ENCODE measurements at places on chromosomes 7 and 10.

DNA sequence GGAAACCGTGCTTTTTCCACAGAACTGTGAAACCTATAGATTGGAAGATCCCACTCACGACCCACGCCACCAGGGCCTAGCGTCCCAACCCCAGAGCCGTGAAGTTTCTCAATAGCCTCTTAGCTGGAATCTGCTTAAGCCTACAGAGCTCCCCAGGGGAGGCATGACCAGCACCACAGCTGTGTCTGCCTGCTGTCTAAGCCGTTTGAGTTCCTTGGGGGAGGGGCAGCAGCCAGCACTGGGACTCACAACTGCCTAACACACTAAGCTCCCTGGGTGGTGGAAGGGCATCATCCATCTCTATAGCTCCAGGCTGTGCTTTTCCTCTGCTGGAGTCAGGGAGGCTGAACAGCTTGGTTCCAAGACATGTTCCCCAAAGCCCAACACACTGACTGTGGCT lies 26.0 kb upstream of the TMEM140 start:
- DNase-seq, result no peak

- no peak for DNase-seq
Observed at GRCh38 chr10:22589851-22590514, 124.4 kb downstream of the PIP4K2A start.

DNA sequence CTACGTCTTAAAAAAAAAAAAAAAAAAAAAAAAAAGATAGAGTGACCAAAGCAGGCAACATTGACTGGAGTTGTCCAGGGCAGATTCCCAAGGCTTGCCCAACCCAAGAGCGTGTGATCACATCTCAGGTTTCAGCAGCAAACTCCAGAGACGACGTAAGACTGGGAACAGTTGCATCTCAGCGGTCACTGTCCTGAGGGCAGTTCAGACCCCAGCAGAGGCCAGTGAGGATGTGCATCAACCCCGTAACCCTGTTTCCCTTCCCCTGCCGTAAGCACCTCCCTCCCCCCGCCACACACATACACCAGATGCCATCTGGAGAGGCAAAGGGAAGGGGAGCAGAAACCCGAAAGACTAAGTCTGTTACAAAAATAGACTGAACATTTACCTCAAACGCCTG lies 19.3 kb upstream of the TOMM7 start:
- peak; percentile 62 for DNase-seq

DNA sequence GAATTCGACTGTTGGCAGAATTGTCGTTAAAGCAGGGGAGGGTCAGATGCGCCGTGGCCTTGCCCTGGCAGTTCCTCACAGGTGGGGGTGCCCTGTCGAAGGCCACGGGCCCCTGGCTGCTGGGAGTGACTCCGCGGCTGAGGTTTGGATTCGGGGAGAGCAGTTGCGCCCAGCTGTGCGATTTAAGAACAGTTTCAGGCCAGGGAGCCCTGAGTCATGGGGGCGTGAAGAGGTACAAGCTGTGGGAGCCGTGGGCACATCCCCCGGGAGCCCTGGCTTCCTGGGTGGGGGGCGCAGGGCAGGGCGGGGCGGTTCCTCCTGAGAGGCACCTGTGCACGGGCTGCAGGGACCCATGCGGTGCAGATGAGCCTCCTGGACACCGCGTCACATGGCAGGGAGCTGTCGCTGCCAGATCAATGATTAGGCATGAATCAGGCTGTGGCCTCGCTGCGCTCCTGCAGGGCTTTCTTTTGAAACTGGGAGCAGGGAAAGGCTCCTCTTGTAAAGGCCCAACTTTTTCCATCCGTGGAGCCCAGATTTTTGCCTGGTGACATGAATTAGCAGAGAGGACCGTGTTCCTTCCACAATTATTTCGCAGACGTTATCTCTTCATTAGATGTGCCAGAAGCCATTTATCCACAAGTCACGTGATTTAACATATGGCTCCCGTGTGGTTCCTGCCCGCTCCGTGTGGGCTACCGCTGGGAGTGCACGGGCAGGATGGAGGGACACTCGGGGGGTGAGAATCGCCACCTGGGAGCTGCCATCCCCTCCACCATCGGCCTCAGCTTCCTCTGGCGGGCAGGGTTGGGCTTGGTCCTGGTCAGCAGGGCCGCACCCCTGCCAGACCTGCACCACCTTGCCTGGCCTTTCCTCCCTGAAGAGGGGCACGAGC lies 918 bp downstream of the PWWP2B start:
- peak; percentile 73 for DNase-seq

DNA sequence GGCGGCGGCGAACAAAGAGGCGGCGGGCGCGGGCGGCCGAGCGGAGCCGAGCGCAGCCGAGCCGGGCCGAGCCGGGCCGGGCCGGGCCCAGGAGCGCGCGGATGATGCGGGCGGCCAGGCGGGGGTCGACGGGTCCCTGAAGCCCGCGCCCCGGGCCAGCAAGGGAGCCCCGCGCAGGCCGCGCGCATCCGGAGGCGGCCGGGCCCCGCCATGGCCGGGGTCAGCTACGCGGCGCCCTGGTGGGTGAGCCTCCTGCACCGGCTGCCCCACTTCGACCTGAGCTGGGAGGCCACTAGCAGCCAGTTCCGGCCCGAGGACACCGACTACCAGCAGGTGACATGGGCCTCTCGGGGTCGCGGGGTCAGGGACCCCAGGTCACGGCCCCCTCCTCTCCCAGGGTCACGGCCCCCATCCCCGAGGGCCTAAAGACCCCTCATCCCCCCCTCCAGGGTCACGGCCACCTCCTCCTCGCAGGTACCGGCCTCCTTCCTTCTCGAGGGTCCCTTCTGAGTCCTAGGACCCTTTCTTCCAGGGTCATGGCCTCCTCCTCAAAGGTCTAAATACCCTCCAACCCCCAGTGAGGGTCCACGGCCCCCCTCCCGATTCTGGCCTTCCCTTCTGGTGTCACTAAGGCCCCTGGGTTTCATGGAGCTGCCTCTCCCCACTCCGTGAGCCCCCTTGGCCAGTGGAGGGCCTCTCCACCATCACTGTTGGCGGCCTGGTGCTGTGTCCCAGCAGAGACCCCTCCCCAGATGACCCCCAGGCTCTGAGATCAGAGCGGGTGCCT lies at the start of gene TTYH3:
Gene TTYH3 (plus strand): TSS at position 41 of the 787 bp plus-strand sequence. CDS start 170 bp downstream, at position 211.
- no peak for DNase-seq

GRCh38 chr7:77538281-77539212 lies 1.5 kb downstream of the PTPN12 start:
- peak; percentile 86 for DNase-seq

DNA sequence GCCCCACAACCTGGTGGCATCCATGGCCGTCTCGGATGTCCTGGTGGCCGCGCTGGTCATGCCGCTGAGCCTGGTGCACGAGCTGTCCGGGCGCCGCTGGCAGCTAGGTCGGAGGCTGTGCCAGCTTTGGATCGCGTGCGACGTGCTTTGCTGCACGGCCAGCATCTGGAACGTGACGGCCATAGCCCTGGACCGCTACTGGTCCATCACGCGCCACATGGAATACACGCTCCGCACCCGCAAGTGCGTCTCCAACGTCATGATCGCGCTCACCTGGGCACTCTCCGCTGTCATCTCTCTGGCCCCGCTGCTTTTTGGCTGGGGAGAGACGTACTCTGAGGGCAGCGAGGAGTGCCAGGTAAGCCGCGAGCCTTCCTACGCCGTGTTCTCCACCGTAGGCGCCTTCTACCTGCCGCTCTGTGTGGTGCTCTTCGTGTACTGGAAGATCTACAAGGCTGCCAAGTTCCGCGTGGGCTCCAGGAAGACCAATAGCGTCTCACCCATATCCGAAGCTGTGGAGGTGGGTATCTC lies 1.1 kb downstream of the HTR5A start:
- DNase-seq, result no peak

- no peak for DNase-seq
Observed at GRCh38 chr10:88744002-88744401, 15.8 kb upstream of the LIPN start.

DNA sequence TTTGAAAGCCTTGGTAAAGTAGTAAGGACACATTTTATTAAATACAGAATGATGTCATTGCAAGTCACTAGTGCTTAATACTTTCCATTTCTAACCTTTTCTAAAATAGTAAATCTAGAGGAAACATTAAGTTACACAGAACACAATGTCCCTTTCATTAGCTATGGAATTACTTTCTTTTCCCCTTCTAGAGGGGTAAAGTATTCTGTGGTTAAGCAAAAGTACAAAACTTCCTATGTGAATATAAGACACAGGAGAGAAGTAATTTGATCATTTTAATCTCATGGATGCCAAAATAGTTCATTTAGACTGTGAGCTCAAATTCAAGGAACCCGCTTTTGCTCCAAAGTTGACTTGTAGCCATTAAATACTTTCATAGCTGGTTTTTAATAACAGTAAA lies 49.8 kb downstream of the SEMA3E start:
- DNase-seq, result no peak

- DNase-seq, result peak; percentile 93
Observed at GRCh38 chr10:116849248-116850057, at the start of gene ENO4. TSS of gene ENO4 (plus strand) at chr10:116849499. CDS start at chr10:116849567, 68 bp downstream.

DNA sequence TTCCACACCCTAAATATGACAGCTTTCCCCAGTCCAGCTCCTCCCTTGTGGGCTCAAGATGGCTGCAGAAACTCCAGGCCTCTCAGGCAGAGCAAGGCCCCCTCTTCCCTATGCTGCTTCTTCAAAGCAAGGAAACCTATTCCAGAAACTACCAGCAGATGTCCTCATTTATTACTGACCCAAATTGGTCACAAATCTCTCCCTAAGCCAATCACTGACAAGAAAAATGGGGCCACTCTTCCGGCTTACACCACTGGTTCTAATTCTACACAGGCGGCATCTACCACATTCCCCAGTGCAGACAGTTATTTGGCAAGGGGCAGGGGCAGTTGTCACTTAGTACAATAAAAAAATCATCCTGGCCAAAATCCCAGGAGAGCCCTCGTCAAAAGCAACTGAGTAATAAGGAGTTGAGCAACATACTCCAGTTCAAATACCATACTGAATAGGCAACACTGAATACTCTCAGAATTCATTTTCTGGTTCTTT lies 150.4 kb downstream of the SFMBT2 start:
- DNase-seq, result peak; percentile 76

GRCh38 chr10:52053497-52053896 lies 260.6 kb upstream of the DKK1 start:
- no peak for DNase-seq

- peak; percentile 35 for DNase-seq
Observed at GRCh38 chr7:116834815-116835504, 27.4 kb upstream of the CAPZA2 start.

DNA sequence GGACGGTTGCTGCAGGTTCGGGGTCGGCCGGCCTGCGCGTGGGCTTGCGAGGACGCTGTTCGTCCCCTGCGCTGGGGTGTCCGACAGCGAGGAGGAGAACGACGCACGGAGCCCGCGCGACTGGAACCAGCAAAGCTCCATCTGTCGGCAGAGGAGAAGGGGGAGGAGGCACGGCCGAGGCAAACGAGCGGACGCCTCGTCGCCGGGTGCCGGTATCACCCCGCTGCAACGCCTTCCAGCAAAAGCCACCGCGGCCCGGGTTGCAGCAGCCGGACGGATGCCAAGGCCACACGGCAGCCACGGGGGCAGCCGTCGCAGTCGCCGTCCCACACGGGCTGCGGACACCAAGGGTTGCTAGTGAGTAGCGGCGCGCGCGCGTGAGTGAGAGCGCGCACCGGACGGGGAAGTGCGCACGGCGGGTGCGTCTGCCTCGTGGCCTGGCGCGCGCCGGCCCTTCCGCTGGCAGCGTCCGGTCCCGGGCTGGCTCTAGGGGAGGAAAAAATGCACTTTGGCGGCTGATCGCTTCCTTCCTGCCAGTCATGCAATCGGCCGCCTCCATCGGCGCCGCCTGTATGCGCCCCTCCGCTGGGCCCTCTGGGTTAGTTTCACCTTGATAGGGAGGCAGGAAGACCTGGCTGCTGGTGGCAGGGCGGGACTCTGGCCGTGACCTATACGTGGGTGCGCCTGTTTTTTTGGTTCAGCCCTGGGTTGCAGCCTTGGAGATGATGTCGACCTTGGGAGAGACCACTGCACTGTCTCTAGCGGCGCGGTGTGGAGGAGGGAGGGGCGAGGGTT lies 434 bp downstream of the STAMBPL1 start:
- peak; percentile 91 for DNase-seq

DNA sequence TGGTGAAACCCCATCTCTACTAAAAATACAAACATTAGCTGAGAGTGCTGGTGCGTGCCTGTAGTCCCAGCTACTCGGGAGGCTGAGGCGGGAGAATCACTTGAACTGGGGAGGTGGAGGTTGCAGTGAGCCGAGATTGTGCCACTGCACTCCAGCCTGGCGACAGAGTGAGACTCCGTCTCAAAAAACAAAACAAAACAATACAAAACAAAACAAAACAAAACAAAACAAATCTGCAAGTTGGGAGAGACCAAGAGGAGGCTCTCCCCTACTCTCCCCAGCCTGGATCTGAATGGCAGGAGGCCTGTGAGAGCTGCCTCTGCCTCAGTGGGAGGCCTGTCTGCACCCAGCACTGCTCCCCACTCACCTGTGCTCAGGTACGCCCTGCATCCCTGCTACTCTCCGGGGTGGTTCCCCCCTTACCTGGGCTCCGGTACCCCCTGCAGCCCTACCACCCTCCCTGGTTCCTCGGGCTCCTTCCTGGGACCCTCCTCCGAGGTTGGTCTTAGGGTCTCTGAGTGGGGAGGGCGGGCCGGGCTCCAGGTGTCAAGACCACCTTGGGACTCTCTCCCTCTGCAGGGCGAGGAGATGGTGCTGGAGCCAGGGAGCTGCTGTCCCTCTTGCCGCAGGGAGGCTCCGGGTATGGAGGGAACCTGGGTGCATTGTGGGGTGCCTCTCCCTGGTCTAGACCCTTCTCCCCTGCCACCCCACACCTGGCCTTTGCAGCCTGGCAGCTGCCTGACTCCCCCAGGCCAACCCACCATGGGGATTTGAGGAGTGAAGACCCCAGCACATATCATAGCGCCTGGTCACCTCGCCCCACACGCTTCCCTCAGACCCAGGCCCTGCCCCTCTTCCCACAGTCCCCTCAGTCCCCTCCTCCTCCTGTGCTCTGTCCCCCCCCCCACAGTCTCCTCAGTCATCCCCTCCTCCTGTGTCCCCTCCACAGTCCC lies 9.5 kb upstream of the ZNF862 start:
- DNase-seq, result no peak

GRCh38 chr10:1114315-1114714 lies 58.1 kb downstream of the WDR37 start:
- no peak for DNase-seq

DNA sequence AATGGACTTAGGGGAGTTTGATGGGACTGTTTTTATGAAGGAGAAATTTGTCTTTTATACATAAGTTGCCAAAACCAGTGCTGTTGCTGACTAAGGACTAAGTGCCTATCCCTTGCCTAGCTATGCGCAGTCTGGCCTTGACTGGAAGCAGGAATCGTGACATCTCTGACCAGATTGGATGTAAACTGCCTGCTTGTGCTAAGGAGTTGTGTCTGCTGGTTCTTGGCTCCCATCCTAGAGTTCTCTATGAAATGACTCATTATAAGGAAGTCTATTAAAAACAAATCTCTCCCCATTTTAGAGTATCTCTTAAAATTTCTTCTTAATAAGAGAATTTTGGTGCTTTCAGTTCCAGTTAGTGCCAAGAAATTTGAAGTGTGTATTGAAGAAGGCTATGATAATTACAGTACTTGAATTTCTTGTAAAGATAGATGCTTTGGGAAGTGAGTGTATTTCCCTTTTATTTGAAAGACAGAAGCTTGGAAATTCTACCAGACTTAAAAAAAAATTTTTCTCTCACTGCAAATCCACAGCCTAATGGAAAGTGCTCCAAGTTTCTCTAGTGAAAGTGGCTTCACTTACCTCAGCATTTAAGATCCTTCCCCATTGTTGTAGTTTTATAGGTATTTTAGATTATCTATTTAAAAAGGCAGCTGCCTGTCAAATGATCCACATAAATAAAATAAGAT lies 77.6 kb downstream of the BICC1 start:
- peak; percentile 88 for DNase-seq
